ENCODE measurements at places on chromosomes 12 and 14.

DNA sequence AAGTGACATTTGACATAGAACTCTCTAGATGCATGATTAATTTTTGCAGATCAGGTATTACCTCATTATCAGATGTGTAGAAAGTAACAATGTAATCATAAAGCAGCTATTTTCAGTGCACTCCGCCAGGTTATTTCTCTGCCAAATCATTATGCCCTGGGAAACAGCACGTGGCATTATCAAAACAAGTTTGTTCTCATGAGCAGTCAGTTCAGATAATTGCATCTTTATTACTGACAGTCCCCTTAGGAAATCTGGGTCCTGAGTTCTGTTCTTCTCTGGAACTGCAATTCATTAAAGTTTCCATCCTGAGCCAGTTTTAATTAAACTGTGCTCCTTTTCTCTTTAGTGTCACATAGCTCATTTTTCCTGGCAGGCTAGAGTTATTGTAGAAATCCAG is 94.7 kb upstream of the KRR1 start:
- no peak for DNase-seq

- no peak for DNase-seq
These were observed 561.9 kb downstream of the FLRT2 start for GRCh38 chr14:86091811-86092210.

- no peak for DNase-seq
These were observed 17.0 kb upstream of the BCL7A start for GRCh38 chr12:122004633-122005071.

GRCh38 chr12:89946518-89947135 is 238.0 kb upstream of the ATP2B1 start:
- no peak for DNase-seq

DNA sequence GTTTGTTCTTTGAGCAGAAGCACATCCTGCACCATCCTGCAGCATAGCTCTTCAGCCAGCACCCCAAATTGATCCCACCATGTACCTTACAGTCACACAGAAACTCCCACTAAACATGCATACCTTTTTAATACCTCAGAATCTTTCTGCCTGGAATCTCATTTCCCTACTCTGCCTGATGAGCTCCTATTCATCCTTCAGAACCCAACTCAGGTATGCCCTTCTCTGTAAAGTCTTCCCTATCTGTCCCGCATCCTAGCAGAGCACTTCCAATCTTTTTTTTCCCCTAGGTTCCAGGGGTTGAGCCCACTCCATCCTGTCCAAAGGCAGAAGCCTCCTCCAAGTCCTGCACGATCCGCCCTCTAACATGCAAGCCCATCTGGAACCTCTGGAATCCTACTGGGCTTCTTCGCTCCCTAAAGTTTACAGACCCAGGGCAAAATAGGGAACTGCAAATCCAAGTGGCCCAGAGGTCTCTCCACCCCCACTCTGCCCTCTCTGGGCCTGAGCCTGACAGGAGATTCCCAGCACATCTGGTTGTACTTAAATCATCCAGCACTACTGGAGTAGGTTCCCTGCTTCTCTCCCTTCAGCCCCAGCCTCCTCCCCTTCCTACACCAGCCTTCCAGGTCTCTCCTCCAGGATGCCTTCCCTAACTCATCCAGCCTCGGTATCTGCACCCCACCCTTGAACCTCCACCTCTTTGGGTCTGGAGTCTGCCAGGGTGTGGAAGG is 4.1 kb upstream of the FIGNL2 start:
- no peak for DNase-seq
